Naive thymus-derived CD4-positive, alpha-beta T cell (primary cell): ENCODE measurements at places on chromosomes 1 and 21.

DNA sequence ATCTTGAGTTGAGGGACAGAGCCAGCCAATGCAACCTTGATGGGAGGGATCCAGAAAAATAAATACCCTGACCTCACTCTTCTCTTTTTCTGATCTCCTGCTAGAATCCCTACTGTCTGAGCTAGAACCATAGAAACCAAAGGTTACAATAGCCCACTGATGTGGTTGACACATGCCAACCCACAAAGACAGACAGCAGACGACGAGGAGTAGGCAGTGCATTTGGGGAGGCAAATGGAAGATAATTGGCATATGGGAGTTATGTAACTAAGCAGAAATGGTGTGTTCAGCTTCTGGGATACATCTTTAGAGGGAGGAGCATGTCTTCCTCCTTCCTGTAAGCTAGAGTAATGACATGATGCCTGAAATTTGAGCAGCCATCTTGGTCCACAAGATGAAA is 171.7 kb upstream of the FGGY start:
- no peak for DNase-seq

- no peak for DNase-seq
Observed at GRCh38 chr1:40824591-40825434, 37.4 kb downstream of the CITED4 start.

DNA sequence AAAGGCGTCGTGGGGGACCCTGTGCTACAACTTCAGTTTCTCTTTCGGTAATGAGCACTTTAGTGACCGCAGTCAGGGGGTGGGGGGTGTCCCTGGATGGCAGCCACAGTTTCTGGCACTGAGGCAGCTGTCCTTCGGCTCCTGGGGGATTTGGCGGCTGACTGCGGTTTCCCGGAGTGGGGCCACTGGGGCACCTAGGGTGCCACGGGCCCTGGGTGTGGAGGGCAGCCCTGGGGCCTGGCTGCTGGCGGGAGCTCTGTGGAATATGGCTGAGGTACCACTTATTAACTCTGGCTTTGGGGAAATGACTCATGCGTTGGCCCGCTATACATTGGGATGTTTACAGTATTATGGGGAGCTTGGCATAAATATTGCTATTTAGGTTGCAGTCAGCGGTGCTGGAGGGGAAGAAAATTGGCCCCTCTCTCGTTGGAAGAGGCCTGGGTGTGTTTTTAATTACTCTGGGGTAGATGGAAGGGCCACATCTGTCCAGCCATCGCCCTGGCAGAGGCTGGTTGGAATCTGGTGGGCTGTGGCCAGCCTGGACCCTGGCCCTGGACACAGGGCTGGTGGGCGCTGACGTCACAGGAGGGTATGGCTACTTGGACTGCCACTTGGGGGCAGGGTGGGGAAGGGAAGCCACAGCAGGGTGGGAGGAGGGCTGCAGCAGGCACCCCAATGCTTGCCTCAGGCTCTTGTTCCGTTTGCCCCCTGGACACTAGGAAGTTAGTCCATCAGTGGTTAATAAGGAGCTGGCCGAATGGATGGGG is 2.0 kb downstream of the EPHB2 start:
- no peak for DNase-seq

GRCh38 chr1:14887764-14888350 is 265.7 kb upstream of the TMEM51 start:
- no peak for DNase-seq

DNA sequence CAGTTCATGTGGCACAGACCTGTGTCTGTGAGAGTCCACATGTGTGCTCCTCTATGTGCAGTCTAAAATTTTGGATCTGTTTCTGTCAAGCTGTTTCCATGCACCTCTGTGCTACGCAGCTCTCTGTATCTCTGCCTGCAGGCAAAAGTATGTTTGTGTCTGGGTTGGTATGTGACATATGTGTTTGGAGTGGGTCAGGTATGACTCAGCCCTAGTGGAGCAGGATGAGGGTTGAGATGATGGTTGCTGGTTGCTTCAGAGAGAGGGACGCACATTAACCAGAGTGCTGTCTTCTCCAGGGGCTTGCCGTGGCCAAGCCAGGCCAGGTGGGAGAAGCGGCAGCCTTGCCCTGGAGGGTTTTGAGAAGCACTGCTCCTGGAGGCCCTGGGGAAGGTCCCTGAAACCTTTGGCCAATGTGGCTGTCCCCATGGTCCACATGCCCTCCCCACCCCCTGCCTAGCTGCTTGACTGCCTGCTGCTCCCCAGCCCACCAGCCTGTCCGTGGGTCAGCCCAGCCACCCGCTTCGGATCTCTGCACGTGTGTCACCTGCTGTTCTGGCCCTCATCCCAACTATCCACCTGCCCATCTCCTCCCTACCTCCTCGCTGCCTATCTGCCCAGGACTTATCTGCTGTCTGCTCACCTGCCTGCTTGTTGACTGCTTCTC is 4.1 kb upstream of the EVA1B start:
- DNase-seq: no peak

GRCh38 chr1:180252638-180253536 is 22.8 kb downstream of the LHX4 start:
- DNase-seq: peak; percentile 42

GRCh38 chr1:152039461-152039860 is 2.7 kb upstream of the S100A11 start:
- no peak for DNase-seq

DNA sequence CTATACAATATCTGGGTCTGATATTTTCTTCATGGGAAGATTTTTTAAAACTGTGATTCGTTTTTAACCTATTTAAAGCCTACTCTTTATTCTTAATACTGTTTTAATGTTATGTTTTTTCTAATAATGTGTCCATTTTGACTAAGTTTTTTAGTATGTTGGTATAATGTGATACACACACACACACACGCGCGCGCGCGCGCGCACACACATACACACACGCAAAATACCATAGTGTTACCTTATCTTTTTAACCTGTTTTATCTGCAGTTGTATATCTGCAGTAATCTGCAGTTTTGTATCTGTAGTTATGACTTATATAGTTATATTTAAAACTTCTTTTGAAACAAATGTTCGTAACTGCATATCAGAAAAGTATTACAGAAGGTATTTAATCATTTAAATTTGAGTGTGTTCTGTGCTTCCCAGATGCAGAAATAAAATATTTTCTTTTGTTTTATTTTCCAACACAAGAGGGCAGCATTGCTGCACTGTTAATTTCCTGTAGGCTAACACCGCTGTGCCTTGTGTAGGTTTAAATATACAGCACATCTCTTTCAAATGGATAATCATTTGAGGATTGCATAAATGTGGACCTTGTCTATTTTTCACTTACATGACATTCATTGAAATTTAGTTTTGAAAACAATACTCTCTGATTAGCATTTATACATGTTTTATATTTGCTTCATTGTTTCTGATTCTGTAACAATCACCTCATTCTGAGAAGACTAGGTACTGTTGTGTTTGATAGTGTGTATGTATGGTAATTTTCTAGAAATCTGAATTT is 166.1 kb downstream of the PDE4B start:
- no peak for DNase-seq

- peak; percentile 60 for DNase-seq
Observed at GRCh38 chr1:223230161-223230881, 87.3 kb upstream of the TLR5 start.

DNA sequence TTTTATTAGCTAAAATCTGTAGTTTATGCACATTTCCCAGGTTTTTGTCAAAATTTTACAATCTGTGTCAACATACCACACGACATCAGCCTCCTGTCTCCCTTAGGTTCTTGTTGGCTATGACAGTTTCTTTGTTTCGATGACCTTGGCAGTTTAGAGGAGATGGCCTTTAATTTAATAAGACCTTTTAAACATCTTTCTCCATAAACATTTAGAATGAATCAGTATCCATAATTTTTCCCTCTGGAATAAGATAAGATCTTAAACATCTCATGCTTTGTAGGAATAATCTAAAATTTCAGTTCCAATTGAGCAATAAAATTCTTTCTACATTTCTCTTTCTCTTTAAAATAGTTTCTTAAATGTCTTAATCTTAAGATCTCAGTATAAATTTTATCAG is 28.7 kb upstream of the DYRK1A start:
- no peak for DNase-seq

- no peak for DNase-seq
Observed at GRCh38 chr1:30353637-30354036, 369.7 kb downstream of the MATN1 start.

GRCh38 chr21:26842974-26843932 is 2.0 kb downstream of the ADAMTS1 start:
- no peak for DNase-seq

GRCh38 chr1:54991939-54992338 is 6.8 kb upstream of the BSND start:
- DNase-seq: no peak

- DNase-seq: no peak
Observed at GRCh38 chr1:31800674-31800967, 15.2 kb downstream of the SPOCD1 start.

DNA sequence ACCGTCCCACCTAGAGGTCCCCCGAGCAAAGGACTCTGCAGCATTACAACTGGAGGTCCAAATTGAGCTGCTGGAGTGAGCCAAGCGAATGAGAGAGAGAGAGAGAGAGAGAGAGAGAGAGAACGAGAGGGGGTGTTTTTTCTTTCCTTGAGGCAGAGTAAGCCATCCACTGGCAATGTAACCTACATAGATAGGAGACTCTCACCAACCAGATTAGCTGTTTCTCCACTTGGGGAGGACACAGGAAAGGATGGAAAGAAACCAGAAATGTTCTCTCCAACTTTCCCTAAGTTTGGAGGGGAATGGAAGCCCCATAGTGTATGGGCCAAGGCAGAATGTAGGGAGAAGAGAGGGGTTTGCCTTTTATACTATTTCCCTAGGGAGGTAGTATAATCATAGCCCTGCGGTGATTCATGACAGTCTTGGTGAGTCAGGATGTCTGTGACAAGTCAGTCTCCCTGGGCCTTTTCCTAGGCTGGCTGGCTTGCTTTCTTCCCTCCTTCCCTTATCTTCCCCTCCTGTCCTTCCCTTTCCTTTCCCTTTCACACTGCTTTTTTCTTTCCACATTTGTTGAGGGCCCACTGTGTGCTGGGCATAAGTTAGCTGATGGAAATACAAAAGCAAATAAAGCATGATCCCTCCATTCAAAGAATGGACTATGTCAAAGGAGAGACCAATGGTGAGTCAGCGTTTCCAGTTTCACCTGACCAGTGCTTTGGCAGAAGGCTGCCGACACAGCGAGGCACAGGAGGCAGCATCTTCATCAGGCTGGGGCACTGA is 7.1 kb downstream of the FNDC7 start:
- DNase-seq: no peak

DNA sequence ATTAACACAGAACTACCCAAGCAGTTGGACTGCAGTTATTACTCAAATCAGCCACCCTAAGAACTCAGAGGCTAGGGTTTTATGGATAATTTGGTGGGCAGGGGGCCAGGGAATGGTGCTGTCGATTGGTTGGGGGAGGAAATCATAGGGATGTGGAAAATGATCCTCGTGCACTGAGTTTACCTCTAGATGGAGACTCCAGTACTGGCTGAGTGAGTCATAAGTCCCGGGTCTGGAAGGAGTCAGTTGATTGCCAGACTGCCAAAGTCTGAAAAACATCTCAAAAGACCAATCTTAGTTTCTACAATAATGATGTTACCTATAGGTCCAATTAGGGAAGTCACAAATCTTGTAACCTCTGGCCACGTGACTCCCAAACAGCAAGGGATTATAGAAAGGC is 257.5 kb upstream of the PRMT6 start:
- DNase-seq: no peak

- DNase-seq: no peak
Observed at GRCh38 chr1:159580340-159580739, 7.3 kb upstream of the APCS start.

GRCh38 chr1:175865041-175865766 is 121.8 kb upstream of the TNR start:
- no peak for DNase-seq

- no peak for DNase-seq
Observed at GRCh38 chr1:234235434-234235881, 137.8 kb upstream of the COA6 start.

GRCh38 chr1:154943649-154944400 is 7.3 kb upstream of the PMVK start:
- DNase-seq: peak; percentile 57

DNA sequence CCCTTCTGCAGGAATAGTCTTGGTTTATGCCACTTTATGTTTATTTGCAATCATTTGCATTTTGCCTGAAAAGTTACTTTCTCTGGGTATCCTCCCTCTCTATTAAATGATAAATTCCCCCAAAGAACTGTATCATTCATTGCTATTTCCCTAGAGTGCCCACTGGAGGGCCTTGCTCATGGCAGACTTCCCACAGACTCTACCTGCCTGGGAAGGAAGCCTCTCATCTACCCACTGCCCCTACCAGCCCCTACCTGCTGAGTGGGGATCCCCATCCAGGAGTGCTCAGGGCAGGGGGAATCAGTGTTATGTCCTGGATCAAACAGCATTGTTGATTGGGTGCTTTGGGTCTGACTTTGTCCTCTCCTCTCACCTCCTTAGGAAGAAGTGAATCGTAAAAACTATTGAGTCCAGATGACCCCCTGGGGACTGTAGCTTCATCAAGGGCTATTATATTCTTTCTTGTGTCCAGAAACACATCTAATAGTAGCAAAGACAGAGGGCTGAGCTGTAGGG is 6.8 kb upstream of the LRRN2 start:
- no peak for DNase-seq

- no peak for DNase-seq
Observed at GRCh38 chr1:113770031-113770430, 10.7 kb upstream of the PHTF1 start.

- peak; percentile 74 for DNase-seq
Observed at GRCh38 chr1:12617901-12618660, at the start of gene DHRS3. TSS of gene DHRS3 (minus strand) at chr1:12618210. CDS start at chr1:12617348, 862 bp downstream.

GRCh38 chr1:204634260-204634910 is 51.2 kb downstream of the LRRN2 start:
- DNase-seq: no peak

DNA sequence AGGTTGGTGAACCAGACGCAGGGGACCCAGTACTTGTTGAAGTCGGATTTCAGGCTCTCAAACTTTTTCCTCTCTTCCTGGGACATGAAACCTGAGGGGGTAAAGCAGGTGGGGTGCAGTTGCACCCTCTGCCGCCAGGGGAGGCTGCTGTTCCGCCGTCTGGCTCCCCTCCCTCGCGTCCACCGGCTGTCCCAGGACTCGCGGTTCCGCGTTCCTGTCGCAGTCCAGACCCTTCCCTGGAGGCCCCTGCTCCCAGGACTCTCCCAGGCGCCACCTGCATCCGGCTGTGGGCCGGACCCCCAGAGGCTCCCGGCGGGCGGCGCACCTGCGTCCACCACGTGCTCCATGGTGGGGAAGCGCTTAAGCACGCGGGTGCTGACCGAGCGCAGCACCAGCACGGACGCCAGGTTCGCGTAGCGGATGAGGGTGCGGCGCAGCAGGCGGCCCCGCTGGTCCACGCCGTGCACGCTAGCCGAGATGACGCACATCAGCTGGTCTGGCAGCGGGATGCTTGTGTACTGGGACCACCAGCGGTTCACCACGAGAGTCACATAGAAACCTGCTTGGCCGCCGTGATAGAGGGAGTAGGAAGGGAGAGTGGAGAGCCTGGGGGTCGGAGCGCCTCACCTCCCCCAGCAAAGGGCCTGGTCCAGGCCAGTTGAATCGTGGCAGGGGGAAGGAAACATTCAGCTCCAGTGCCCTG is 1.7 kb downstream of the BEST4 start:
- peak; percentile 83 for DNase-seq
